Left lobe of liver (tissue), 2 donors: ENCODE measurements at places on chromosomes 11 and 22. TPM values are rescaled to one million over a fixed set of nuclear protein-coding genes. Genes with fewer than 3 reads are reported as not detected.

- no peak for DNase-seq
These were observed 872 bp downstream of the TMA7B start for GRCh38 chr22:39960791-39961746.

- DNase-seq = no peak
These were observed 15.8 kb downstream of the RAB36 start for GRCh38 chr22:23161029-23161428.

- no peak for DNase-seq
These were observed 11.7 kb upstream of the SORL1-AS1 start for GRCh38 chr11:121464352-121464946.

GRCh38 chr11:35114906-35115687 is 23.9 kb upstream of the CD44 start:
- no peak for DNase-seq

DNA sequence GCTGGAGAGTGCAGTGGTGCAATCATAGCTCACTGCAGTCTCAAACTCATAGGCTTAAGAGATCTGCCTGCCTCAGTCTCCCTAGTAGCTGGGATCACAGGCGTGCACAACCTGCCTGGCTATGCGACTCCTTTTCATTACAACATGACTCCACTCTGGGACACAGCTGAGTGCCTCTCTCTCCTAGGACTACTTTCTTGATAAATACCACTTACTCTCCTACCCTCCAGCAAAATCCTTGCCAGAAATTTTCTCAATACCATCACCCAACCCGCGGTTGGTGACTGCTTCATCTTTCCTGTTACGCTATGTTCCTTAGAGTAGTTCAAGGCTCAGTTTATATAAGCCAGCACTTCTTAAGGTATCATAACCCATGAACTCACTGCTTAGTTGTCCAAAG is 26.9 kb downstream of the ARFGAP3 start:
- DNase-seq = peak; percentile 12

GRCh38 chr11:65506290-65506771 is 7.5 kb downstream of the MALAT1 start:
- DNase-seq = no peak

Gene ALG9
- 15.0 TPM for total RNA-seq

GRCh38 chr11:77130763-77131513 is 2.9 kb downstream of the MYO7A start:
- peak; percentile 97 for DNase-seq

Gene OR6A2
- not detected for total RNA-seq

- DNase-seq = no peak
These were observed 1233.8 kb upstream of the CNTN5 start for GRCh38 chr11:97786961-97787360.

Gene UPK2
- total RNA-seq = not detected

Gene F2
- total RNA-seq = 1,408 TPM
